ENCODE measurements at places on chromosomes 3 and 15.

DNA sequence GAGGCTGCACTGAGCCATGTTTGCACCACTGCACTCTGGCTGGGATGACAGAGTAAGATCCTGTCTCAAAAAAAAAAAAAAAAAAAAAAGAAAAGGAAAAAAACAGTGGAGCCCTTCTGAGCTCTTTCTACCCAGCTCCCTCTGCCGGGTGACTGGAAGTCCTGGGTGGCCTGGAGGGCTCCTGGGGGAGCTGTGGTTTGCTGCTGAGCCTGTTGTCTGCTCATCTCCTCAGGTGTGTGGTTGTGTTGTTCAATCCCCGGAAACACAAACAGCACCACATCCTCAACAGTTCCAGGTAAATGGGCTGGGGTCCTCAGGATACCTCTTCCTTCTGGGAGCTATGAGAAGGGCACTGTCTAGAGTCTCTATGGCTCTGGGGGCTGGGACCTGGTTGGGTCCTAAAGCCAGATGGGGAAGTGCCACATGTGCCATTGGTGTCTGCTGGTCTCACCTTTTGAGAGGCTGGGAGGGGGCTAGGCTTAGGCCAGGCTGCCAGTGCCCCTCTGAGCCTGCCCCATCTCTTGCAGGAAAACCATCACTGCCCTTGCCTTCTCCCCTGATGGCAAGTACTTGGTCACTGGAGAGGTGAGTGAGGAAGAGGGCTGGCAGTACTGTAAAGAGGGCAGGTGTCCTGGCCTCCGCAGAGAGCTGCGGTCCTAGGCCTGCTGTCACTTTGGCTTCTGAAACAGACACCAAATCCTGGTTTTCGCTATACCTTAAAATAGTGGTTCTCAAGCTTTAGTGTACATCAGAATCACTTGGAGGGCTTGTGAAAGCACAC, 17.1 kb upstream of the JMJD7 start:
- no peak for DNase-seq

GRCh38 chr3:107525644-107526305, 3.0 kb downstream of the BBX start:
- DNase-seq = no peak

DNA sequence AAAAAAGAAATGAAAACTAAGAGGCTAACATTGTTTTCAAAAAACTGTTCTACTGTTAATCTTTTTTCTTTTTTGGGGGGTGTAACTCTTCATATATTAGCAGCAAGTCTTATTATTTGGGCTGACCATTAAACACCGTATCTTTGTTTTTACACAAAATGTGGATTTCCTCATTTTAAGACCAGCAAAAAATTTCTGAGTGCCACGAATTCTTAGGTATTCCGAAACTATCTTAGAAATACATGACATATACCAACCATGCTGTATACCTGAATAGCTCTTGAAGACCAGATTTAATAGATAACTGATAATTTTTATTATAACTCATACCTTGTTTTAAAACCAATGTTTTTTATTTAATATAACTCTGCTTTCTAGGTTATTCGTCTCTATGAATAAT, 620 bp upstream of the TTC23 start:
- DNase-seq = no peak

DNA sequence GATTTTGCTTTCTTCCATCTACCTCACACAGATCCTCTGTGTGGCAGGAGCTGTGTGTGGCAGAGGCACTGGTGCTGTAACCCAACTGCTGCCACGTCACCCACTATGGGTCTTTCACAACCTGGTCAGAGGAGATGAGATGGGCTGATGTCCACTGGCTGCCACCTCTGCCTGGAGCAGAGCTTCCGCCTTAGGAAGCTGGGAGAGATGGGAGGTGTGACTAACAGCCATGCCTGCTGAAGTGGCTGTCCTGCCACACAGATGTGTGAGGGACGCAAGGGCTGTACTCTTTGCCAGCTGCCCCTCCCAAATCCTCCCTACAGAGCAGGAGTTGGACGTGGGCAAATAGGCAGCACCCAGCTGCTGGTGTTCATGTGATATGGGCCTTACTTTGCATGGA, 329.5 kb downstream of the GABRB3 start:
- no peak for DNase-seq

DNA sequence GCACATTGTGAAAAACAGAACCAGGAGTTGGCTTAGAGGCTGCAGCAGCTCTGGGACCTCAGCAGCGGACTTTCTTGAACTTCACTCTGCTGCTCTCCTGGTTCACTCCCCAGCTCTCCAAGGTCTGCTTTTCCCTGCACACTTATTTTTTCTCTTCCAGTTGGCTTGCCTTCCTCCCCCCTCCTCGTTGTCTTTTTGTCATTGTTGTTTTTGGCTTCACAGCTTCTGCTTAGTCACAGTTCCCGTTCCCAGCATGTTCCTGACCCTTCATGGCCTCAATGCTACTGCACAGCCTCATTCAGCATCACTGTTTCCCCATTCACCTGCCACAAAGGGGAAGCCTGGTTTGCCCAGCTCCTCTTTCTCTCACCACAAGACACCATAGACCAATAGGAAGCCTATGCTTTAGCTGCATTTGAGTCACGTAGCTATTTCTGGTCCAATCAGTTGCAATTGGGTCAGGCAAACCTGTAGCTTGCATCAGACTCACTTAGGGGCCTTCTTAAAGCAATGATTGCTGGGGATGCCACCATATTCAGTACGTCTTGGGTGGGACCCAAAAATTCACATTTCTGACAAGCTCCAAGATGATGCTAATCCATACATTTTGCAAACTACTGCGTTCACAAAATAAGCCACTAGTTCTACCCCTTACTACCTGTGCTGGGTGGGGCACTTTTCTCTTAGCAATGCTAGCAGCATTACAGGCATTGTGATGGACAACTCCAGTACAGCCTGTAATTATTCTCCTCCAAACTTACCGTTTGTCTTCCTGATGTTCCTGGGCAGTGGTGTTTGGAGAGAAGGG, 7.8 kb upstream of the SUMF1 start:
- DNase-seq = no peak

DNA sequence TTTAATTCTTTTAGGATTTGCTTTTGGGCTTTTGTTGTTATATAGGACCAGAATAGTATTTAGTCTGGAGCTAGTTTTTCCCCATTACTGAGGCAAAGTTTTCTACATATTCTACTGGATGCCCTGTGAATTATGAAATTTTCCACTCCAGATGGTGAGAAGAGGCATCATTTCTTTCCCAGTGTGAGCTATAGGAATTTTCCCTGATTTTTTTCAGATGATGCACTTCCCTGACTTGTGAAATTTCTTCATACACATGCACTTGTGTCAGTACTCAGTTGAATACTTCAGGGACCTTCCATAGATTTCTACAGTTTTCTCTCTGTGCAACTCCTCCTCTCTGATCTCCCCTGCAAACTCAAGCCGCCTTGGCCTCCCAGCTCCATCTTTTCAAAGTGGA, 73.7 kb upstream of the SLCO2A1 start:
- no peak for DNase-seq

- no peak for DNase-seq
These were observed 30.6 kb upstream of the OXTR start for GRCh38 chr3:8800016-8800415.

DNA sequence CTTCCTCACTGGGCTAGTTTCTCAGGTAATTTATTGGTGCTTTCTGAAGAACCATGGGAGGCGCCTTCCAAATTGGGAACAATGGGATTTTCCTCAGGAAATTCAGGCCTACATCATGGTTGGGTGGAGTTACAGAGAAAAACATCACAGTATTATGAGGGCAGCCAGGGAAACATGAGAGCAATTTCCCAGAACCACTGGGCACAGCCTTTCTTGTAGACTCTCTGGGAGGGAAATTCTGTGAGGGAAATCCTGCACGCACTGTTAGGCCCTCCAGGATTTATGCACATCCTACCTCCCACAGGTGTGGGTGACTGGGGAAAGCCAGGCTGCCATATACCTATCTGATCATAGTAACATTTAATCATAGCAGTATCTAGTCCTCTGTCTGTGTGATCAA, 13.2 kb downstream of the POPDC2 start:
- DNase-seq = no peak

DNA sequence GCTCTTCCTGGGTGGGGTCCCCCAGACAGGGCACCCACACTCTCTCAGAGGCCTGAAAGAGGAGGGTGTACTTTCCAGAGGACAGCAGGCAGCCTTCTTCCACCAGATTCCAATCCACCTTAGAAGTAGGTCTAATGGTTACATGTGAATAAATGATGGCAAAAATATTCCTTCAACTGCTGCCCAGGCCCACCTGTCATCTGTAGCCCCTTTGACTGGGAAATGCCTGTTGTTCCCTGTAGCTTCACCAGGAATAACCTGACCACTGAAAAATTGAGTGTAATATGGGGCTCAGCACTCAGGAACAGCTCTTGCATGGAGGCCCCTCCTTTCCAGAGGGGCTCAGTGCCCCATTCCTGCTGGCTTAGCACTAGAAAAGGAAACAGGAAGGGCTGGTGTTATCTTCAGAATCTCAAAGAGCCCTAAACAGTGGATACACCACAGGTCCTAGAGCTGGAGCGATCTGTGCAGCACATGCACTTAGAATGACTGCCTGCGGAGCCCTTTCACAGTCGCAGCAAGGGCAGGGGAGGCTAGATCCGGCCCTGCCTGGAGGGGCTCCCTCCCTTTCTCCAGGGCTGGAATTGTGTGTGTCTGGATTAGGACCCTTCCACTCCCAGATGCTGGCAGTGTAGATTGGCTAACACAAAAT, 32.1 kb downstream of the SLC22A14 start:
- DNase-seq = no peak

- no peak for DNase-seq
These were observed 17.1 kb downstream of the CCDC13 start for GRCh38 chr3:42755681-42756578.

GRCh38 chr15:41943543-41944312, 28.6 kb downstream of the EHD4 start:
- no peak for DNase-seq

DNA sequence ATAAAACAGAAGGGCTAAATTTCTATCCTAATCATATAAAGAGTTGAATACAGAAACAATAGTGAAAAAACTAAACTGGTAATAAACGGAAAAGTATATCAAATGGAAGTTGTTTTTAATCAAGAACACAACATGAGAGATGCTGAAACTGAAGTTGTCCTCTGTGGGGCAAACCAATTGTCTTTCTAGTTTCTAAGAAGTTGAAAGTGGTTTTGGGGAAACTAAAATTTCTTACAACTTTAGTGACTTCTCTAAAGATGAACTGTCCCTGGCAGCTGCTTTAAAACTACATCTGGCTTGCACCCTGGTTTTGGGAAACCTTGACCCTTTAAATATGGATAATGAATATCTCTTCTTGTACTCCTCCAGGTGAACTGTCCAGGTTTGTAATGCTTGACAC, 155.6 kb downstream of the ADAM10 start:
- DNase-seq = no peak

DNA sequence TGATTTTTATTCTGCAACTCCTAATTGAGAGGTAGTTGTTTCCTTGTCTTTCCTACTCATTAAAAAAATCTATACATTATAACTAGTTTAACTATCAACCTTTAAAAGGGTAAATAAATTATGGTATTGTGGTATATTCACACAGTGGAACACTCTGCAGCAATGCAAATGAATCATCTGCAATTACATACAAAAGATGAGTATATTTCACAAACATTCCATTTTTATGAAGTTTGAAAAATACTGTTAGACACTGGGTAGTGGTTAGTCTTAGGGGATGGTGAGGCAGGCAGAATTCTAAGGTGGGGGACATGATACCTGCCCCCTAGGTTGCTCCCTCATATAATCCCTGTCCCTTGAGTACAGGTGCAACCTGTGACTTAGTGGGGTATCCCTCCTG, 44.0 kb upstream of the MAGI1 start:
- no peak for DNase-seq

- DNase-seq = no peak
These were observed 272.9 kb upstream of the BCHE start for GRCh38 chr3:166110102-166110501.

- no peak for DNase-seq
These were observed 398.4 kb downstream of the TUSC7 start for GRCh38 chr3:117107946-117108345.
